ENCODE measurements at places on chromosomes 6 and 20. TPM values are rescaled to one million over a fixed set of nuclear protein-coding genes. Genes with fewer than 3 reads are reported as not detected.

Gene MYBL2
- 4.7 TPM for polyA plus RNA-seq

Gene SAPCD1
- 11.1 TPM for polyA plus RNA-seq

Gene DNAAF9
- 5.9 TPM for polyA plus RNA-seq

Gene MYT1
- polyA plus RNA-seq, result 5.1 TPM

Gene NPEPL1
- 73.8 TPM for polyA plus RNA-seq

Gene CRIP3
- polyA plus RNA-seq, result 4.5 TPM
